Bronchial epithelial cell (primary cell): ENCODE measurements at places on chromosomes 3 and 15.

GRCh38 chr15:101251830-101252820, at the start of gene CHSY1:
TSS of gene CHSY1 (minus strand) at chr15:101252048. CDS start at chr15:101251456, 592 bp downstream.
- peak; percentile 74 for DNase-seq

- peak; percentile 71 for DNase-seq
Observed at GRCh38 chr15:101641894-101642293, 10.3 kb downstream of the TM2D3 start.

DNA sequence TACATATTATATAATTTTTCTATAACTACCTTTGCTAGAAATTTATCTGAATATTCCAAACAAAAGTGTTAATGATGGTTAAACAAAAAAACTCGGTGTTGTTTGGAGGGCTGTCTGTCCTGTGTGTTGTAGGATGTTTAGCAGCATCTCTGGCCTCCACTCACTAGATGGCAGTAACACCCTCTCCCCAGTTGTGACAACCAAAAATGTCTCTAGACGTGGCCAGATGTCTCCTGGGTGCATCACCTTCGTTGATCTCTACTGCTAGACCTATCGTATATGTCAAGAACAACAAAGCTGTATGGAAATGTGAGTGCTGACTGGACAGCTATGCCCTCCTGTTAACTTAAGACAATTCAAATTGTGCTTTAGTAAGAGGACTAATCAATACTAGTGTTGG, 14.1 kb downstream of the ANKRD34C start:
- no peak for DNase-seq

DNA sequence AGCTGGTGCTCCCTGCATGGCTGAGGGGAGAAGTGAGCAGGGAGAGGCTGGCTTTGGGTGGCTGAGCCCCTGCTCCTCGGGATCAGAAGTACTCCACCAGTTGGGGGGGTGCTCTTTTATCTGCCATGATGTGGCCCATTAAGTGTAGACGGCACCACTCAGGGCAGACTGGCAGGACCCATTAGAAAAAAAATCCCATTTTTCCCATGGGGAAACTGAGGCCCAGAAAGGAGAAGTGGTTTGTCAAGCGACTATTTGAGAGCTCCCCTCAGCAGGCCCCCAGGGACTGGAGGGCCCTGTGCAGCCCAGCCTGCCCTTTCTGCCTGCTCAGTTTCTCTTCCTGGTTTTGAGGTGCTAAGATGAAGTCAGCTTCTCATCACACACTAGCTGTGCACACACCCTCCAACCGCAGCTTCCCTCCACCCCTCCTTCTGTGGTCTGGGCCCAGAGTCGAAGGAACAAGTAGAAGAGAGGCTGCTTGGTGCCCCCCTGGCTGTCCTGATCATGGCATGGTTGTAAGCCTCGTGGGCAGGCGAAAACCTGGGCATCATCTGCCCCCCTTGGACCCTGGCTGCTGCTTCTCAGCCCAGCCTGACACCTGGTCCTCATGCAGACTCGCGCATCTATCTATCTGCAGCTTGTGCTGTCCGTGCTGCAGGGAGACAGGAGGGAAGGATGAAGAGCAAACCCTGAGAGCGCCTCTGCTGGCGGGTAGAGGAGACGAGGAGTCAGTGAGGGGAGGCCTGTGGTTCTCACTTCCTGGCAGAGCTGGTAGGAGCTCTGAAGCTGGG, 5.6 kb downstream of the CSK start:
- DNase-seq, result peak; percentile 58

- DNase-seq, result no peak
Observed at GRCh38 chr3:7843441-7843840, 658.2 kb upstream of the LMCD1 start.

- no peak for DNase-seq
Observed at GRCh38 chr15:32923176-32923575, 205.4 kb downstream of the GREM1 start.

- DNase-seq, result no peak
Observed at GRCh38 chr3:108565506-108565905, 23.7 kb downstream of the CIP2A start.

DNA sequence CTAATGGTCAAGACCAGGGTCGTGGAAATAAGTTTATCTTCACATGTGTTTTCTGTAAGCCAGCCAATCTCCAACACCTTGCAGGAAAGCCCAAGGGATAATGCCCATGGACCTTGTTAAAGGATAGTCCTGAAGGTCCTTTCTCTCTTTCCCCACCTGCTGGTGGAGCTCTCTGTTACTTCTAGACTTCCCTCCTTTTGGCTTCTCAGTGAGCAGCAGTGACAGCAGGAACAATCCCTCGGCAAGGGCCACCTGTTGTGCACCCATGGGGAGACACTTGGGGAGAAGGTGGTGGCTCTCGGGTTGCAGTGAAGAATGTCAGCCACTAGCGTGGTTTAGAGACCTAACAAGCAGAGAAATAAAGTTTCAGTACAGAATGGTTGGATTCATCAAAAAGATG, 84.0 kb upstream of the OSBPL11 start:
- DNase-seq, result no peak

GRCh38 chr15:77871852-77872371, 205.6 kb downstream of the TBC1D2B start:
- no peak for DNase-seq

DNA sequence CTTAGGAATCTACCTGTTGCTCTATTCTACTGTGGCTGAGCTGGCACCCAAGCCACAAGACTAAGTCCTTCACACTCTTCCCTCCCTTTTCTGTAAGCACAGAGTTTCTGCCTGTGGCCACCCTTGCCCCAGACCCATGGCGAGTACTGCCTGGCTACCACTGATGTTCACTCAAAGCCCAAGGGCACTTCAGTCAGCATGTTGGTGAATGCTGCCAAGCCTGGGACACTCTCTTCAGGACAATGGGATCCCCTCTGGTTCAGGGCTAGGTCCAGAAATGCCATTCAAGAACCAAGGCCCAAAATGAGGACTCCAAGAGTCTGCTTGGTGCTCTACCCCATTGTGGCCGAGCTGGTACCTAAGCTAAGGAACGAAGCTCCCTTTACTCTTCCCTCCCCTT, 184.2 kb downstream of the FGF12 start:
- DNase-seq, result no peak

- peak; percentile 40 for DNase-seq
Observed at GRCh38 chr3:74630602-74631001, 16.1 kb upstream of the CNTN3 start.

GRCh38 chr3:71407823-71408222, 175.7 kb downstream of the FOXP1 start:
- no peak for DNase-seq

- peak; percentile 54 for DNase-seq
Observed at GRCh38 chr3:119969759-119970158, 124.5 kb downstream of the GSK3B start.

GRCh38 chr15:69508659-69509058, 56.0 kb downstream of the RPLP1 start:
- no peak for DNase-seq

GRCh38 chr3:99419116-99419515, 219.3 kb upstream of the COL8A1 start:
- DNase-seq, result no peak

DNA sequence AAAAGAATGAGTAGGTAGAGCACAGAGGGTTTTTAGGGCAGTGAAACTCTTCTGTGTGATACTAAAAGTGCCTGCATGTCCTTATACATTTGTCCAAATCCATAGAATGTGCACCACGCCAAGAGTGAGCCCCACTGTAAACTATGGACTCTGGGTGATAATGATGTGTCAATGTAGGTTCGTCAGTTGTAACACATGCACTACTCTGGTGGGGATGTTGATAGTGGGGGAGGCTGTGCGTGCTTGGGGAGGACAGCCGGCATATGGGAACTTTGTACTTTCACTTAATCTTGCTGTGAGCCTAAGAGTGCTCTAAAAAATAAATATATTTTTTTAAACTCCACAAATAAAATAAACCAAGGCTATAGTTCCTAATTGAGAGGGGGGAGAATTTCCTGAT, 319.2 kb downstream of the SHQ1 start:
- no peak for DNase-seq

- no peak for DNase-seq
Observed at GRCh38 chr3:143329567-143330211, 210.1 kb downstream of the CHST2 start.

- no peak for DNase-seq
Observed at GRCh38 chr3:139357899-139358298, 14.1 kb downstream of the MRPS22 start.

DNA sequence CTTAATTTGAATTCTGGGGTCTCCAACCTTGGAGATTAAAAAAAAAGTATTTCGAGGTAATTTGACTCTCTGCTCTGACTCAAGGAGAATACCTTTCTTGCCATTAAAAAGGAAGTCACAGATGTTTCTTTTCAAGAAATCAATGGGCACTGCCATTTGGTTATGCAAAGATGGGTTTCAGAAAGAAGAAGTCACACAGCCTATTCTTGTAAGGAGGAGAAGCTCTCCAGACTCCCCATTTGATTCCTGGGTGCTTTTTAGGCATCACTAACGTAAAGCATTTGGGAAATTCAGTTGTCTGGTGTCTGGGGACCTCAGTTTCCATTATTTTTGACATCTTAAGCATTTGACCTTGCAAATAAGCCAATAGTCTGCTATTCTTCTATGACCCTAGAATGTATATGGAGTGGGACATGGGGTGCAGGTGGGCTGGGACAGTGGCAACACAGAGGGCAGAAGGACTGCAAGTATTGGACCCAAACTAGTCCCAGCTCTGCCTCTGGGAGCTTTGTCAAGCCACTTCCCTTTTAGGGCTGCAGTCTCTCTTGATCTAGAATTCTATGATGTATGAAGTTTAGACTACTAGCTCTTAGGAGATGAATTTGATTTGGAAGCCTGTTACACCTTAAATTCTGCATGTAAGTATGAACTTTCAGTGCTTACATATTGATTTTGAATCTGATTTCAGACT, 27.8 kb downstream of the IL5RA start:
- no peak for DNase-seq

DNA sequence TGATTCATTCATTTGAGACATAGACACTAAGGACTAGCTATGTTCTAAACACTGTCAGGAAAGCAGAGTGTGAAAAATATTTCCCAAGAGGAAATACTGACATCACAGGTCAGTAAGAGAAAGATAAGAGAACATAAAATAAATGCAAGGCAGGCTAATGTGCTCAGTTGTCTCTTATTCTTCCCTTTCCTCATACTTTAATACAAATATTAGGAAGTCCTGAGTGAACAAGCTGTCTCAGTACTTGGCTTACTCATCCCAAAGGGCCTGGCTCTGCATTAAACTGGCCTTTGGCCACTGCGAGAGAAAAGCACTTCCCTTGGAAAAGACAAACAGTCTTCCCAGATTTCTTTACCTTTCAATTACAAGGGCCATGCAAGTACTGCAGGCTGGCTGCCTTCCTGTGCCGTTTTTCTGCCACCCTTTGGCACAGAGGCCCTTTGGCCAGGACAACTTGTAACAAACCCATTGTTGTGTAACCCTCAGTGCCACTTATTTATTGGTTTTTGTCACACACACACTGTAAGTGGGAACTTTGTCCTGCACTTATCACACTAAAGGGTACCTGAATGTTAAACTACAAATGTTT, 31.7 kb downstream of the EDC3 start:
- peak; percentile 54 for DNase-seq

DNA sequence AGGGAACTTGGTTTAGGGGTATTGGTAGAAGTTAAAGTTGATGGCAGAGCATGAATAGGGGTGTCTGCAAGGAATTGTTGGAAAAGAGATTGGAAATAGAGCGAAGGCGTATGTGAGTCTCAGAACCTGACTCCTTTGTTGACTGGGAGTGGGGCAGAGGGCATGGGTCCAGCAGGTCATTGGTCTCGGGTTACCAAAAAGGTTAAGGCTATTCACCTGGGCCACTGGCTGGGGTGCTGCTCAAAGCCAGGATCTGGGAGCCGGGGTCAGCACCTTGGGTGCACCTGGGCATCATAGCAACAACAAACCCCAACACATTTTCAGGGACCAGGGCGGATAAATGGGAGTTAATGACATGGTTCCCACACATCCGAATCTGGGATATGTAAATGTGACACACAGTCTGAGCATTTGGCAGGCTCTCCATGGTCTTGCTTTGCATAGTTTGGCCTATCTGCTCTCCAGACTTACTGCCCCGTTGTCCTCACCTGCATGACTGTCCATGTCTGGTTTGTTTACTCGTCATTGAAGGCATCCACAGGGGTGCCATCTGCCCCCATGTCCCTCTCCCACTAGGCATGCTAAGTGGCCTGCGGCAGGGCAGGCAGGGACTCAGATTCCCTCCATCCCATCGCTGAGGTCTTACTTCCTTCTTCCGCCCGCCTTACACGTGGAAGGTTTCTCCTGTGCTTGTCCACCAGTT, 10.1 kb downstream of the KLF13 start:
- DNase-seq, result no peak

- peak; percentile 54 for DNase-seq
Observed at GRCh38 chr3:124587053-124587408, 143.2 kb upstream of the UMPS start.

GRCh38 chr3:177443469-177443868, 246.2 kb upstream of the TBL1XR1 start:
- DNase-seq, result peak; percentile 83

DNA sequence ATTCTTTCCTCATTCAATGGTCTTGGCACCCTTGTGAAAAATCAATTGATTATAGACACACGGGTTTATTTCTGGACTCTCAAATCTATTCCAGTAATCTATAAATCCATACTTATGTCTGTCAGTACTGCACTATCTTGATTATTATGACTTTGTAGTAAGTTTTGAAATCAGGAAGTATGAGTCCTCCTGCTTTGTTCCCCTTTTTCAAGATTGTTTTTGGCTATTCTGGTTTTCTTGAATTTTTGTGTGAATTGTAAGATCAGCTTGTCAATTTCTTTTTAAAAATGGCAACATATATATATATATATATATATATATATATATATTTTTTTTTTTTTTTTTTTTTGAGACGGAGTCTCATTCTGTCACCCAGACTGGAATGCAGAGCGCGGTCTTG, 32.3 kb upstream of the CFAP20DC start:
- no peak for DNase-seq

- no peak for DNase-seq
Observed at GRCh38 chr3:150890295-150890694, 14.9 kb downstream of the MINDY4B start.

DNA sequence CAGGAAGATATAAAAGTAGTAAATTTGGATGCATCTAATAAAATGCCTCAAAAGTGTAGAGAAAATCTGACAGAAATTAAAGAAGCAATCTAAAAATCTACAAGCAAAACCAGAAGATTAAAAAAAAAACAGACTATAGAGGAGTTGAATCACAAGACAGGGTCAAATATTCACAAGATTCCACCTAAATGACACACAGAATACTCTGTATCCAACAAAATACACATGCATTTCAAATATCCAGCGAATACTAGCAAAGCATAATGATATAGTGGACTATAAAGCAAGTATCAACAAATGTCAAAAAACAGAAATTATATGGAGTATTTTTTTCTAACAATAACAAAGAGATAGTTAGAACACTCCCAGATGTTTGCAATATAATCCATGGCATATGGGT, 20.5 kb upstream of the ACTC1 start:
- DNase-seq, result no peak

- no peak for DNase-seq
Observed at GRCh38 chr3:54283470-54283869, 161.1 kb downstream of the CACNA2D3 start.

- no peak for DNase-seq
Observed at GRCh38 chr3:179806177-179806576, 153.3 kb downstream of the USP13 start.

GRCh38 chr3:141111364-141112155, 60.4 kb downstream of the SPSB4 start:
- DNase-seq, result no peak

GRCh38 chr3:194328053-194328657, 23.0 kb downstream of the CPN2 start:
- peak; percentile 81 for DNase-seq
